ENCODE measurements at places on chromosomes 11 and 22.

GRCh38 chr11:77512092-77512491 lies 38.2 kb upstream of the PAK1 start:
- no peak for DNase-seq

GRCh38 chr22:28120691-28121592 lies 201.9 kb upstream of the PITPNB start:
- no peak for DNase-seq

DNA sequence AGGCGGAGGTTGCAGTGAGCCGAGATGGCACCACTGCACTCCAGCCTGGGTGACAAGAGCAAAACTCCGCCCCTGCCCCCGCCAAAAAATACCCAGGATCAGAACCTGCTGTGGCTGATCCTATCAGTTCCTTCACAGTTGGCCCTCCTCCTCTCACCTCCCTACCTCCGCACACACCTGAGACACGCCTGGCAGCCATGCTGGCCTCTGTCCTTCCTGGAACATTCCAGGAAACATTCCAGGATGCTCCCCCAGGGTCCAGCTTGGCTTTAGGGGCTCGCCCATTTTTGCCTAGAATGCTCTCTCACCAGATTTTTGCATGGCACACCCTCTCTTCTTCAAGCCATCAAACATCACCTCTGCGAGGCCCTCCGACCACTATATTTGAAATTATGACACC lies 2.1 kb downstream of the RAPSN start:
- no peak for DNase-seq

DNA sequence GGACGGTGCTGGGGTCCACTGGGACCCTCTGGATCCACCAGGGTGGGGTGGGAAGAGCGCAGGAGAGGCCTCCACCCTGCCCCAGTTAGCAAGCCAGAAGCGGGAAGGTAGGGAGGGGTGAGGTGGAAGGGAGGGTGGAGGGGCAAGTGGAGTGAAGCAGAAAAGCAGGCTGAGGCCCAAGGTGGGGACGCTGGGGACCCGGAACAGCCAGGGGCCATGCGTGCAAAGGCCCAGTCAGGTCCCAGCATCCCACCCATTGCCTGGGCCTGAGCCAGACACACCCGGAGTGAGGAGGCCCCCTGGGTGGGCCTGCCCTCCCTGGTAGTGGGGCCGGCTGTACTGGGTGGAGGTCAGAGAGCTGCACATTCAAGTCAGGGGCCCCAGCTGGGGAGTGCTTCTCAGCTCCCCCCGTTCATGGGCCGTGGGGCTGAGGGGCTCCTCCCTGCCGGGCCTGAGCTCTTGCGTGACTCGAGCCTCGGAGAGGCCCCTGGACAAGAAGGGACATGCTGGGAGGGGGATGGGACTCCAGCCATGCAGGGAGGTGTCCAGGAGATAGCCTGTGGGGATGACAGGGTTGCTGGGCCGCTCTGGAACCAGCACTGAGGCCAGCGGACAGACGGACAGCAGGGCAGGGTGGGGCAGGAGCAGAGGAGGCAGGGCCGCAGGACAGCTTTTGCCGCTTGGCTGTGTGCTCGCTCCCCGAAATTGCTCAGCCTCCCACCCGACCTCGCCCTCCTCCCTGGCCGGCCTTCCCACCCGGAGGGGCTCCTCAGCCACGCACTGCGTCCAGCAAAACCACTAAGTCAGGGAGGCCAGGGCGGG lies 7.7 kb downstream of the TNNT3 start:
- DNase-seq: no peak

DNA sequence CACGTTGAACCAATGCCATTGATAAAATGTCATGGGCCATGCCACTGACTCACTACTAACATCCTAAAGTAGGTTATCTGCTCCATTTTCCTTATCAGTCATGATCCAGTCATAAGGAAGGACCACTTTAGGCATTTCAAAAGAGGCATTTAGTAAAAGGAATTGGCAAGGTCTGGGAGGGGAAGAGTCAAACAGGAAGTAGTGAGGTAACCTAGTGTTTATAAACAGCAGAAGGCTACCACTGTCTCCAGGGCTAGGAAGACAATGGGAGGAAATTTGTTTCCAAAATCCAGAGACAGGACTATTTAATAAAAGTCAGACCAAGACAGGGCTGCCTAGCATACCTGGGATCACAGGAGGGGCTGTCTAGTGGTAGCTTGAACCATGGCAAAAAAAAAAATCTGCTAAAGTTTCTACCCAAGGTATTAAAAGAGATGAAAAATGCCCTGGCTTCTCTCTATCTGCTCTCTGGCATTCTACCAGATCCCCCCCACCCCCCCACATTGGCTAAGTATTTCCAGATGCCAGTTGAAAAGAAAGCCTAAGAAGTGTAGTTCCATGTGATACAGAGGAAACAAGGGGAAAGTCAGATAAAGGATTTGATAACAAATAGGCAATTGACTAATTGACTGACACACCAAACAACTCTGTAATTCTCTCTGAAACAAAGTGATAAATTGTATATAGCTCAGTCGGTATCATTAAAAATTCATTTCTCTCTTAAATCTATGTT lies 50.4 kb upstream of the C11orf87 start:
- no peak for DNase-seq

GRCh38 chr11:46112961-46113607 lies 8.2 kb downstream of the PHF21A start:
- no peak for DNase-seq

DNA sequence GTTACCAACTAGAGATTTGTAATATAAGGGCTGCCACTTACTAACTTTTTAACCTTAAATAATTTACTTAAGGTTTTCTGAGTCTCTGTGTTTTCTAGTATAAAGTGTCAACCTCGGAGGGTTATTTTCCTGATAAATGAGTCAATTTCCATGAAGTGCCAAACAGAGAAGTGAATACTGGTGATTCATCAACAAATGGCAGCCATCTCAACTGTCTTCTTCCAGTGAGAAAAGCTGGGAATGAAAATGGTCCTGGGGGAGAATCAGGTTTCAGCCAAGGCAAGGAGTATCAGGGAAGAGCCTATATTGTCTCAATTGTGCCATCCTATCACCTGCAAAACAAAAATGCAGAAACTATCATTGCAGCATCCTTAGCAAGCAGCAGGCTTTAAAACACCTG lies 129.1 kb downstream of the LUZP2 start:
- DNase-seq: no peak

- no peak for DNase-seq
These were observed 90.1 kb downstream of the STK33 start for GRCh38 chr11:8503910-8504364.

- DNase-seq: no peak
These were observed 28.0 kb downstream of the FLRT1 start for GRCh38 chr11:64063777-64064176.

DNA sequence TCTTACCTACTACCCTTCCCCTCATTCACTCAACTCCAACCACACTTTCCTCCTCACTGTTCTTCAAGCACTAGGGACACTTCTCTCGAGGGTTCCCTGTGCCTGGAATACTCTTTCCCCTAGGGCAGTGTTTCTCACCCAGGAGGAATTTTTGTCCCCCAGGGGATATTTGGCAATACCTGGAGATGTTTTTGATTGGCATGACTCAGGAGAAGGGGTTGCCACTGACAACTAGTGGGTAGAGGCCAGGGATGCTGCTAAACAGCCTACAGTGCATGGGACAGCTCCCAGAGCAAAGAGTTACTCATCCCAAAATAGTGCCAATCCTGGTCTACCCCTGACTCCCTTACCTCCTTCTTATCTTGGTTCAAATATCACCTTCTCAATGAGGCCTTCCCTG lies 40.0 kb downstream of the BTG4 start:
- DNase-seq: no peak

DNA sequence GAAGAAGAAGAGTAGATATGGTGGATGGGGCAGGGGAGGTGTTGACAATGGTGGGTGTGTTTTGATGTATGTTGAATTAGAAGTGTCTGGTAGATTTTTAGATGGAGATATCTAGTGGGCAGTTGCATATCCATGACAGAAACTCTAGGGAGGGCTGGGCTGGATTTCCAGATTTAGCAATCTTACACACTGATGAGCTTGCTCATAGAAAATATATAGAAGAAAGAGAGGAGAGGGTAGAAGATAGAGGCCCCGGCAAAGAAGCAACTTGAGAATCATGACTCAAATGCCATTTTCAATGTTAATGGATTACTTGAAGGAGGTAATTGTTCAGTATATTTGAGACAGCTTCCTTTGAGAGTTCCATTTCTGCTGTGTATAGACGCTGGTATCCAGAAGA lies 8.2 kb downstream of the REXO2 start:
- no peak for DNase-seq

- no peak for DNase-seq
These were observed 115.5 kb upstream of the ISX start for GRCh38 chr22:34950489-34950888.

DNA sequence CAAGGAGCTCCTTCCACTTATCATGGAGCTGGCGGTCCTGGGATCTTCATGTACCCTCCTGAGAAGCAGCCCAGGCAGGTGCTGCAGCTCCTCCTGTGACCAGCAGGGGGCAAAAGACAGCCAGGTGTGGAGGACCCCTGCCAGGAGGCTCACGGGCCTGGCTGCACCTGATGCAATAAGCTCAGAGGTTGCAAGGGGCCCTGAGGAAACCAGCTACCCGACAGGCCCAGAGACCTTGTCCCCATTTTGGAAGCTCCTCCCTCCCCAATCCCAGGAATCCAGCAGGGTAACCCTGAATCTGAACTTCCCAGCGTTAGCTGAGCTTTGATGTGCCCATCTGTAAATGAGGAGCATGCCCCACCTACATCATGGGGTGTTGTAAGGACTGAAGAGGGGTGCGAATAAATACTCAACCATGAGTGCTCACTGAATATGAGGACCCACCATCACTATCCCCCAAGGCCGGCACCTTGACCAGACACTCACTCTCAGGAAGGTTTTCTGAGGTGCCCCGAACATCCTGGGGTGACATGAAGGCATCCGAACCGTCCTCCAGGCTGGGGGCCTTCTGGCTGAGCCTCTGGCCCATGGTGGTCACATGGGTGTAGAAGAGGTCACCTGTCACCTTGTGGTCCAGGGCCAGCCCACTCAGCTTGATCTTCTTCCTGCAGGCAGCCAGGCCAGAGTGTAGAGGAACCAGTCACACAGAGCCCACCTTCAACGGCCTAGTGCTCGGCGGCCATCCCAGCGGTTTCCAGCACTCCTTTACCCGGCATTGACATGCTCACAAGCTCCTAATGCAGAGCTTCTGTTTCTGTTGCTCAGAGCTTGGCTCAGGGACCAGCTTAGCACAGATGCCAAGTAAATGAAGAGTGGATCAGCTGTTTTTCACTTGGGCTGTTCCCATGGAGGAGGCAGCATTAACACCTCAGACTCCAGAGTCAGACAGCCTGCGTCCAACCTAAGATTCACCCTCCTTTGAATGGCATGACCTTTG lies 21.7 kb downstream of the SLC43A1 start:
- peak; percentile 64 for DNase-seq

DNA sequence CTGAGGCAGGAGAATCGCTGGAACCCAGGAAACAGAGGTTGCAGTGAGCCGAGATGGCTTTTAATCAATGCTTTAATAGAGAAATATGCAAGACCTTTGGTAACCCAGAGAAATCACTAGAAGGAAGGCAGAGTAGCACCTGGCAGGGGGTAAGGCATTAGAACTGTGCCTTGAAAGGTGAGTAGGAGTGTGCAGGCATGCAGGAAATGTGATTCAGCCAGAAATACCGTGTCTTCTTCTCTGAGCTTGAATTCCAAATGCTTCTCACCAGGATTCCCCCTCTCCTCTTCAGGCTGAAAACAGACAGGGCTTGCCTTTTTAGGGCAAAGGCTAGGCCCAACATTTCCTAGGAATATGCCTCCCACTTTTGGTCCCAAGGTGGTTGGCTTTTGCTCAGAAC lies 51.0 kb downstream of the OR4D9 start:
- DNase-seq: no peak

DNA sequence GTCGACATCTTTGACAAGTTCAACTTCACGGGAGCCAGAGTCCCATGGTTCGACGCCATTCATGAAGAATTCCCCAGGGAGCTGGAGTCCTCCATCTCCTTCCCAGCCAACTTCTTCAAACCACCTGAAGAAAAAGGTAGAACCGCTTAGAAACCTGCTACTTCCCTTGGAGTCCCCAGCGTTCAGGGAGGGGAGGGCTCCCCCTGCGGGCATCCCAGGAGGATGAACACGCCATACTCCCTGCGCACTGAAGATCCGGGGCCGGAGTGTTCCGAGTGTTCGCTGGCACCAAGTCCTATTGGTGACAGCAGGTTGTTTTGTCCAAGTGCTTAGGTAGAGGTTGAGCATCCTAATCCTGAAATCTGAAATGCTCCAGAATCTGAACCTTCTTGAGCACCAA lies 51.7 kb upstream of the PRODH start:
- DNase-seq: no peak

DNA sequence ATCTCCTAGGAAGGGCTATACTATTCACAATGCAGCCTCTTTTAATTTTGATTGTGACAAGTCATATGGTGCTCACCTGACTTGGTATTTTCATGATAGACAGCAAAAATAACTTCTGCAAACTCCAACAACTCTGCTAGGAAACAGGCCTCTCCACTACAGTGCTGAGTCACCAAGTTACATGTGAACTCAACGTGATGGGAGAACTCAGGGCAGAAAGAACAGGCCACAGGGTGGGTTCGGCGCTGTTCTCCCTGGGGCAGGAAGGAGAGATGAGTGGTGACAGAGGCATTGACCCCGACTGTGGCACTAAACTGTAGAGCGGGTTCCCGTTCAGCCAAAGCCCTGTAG lies 76.6 kb upstream of the UCP3 start:
- DNase-seq: no peak

DNA sequence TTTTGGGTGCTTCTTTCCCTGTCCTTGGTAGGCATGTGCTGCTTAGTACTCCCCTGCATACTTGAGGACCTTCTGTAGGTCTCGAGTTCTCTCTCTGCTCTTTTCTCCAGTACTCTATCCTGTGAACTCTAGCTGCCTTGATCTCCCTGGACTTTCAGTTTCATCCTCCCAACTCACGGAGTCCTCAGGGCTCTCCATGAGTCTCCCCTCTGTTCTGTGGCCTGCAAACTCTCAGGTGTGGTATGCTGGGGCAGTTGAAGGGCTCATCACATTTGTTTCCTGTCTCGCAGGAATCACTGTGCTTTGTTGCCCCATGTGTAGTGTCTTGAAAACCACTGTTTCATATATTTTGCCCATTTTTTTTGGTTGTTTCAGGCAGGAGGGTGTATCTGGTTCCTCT lies 3.3 kb upstream of the PACS1 start:
- no peak for DNase-seq

DNA sequence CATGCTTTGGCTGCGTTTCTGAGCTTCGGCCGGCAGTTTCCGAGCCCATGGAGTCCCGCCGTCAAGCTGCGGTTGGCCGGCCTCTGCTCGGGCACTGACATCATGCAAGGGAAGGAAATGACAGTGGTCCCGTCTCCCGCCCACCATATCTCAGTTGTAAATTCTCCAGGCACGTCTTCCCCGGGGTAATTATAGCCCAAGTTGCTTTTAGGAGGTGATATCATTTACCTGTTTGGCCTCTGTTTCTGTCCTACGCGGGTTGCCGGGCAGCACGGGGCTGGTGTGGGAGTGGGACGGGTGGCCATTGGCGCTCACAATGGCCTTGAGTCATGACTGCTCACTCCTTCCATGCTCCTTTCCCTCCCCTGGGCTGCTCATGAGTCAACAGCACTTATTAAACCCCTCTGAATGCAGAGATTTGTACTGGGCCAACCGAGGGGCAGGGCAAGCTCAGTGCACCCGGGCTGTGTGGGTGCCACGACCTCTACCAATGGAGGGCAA lies 4.2 kb upstream of the ANO1 start:
- DNase-seq: no peak

- no peak for DNase-seq
These were observed 45.6 kb downstream of the BCR start for GRCh38 chr22:23225724-23226496.

Data from activated gamma-delta T cell treated with anti-CD3 and anti-CD28 coated beads, Interleukin-2, amount 50 U/mL, for 16 hours (primary cell).